Stimulated activated CD8-positive, alpha-beta memory T cell treated with anti-CD3 and anti-CD28 coated beads, Interleukin-2, amount 100 ng/mL, for 48 hours (primary cell): ENCODE measurements at places on chromosomes 11 and 22.

GRCh38 chr11:106047631-106048030 is 25.6 kb upstream of the MSANTD4 start:
- no peak for DNase-seq

DNA sequence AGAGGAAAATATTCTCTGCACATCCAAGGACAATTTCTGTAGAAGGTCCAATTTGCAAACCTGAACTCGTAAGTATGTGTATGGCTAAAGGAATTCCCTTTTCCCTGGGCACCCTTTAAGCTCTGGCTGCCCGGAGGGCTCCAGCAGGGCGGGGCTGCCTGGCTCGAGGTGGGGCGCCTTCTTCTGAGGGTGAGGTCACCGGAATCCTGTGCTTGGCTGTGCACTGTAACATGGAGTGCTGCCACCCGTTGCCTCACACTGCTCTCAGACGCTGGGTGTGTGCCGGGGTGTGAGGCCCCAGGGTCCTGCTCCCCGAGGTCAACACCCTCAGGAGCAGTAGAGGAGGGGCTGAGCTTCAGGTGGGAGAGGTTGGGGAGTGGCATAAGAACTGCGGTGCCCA is 61.5 kb downstream of the SYN3 start:
- DNase-seq = no peak

DNA sequence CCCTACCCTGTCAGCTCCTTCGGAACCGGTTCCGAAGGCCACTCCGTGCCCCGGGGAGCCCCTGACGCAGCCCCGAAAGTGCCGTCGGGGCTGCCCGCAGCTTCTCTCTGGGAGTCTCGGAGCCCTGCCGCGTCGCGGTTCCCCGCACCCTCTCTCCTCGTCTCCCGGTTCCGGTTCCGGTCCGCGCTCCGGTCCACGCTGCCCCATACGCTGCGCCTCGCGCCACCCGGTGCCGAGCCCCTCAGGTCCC is 618 bp downstream of the MTA2 start:
- peak; percentile 27 for DNase-seq

DNA sequence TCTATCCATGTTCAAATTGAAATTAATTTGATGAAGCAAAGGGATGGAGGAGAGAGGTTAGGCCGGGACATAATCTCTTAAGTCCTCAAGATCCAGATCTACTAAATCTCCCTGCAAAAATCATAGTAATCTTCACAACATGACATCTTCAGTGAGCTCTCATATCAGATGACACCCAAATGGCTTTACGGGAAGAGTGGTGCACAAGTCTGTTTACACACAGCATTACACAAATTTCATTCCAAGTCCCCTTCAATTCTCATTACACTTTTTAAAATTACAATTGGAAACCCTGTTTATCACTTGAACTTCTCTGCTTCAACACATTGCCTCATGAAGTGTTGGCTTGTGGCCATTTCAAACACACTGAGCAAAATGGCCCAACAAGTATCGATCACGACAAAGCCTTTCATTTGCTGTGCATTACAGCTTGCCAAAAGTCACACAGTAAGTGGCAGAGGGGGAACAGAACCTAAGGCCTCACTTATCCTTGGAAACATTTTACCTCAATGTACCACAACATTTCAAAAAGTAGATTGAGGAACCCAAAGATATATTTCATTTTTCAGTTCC is 17.9 kb upstream of the TPH1 start:
- no peak for DNase-seq

DNA sequence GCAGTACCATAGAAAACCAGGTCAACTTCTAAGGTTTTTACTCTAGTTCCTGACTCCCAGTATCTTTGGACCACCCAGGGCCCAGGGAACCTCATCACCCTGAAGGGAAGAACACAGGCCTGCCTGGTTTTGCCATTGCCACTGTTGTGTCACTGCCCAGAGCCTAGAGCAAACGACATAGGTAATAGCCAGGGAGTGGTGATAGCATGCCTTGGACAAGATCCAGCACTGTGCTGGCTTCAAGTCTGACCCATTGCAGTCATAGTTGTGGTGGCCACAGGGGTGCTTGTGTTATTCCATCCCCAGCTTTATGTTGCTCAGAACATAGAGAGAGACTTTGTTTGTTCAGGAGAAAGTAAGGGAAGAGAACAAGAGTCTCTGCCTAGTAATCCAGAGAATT is 2310.2 kb downstream of the LRRC4C start:
- DNase-seq = no peak

DNA sequence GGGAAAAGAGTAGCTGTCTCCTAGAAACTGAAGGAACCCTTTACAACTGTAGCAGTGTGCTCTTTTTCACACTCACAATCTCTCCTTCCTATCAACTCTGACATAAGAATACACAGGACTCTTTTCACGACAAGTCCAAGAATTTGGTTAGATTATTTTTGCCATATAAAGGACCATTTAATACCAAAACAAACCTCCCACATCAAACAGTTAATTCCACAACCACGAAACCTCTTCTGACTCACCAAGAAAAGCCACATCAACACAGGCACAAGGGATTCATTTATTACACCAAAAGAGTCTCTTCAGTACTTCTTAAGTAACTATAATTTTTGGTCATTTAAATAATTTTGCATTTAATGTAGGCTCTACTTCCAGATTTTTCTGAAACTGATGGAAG is 222.6 kb upstream of the PITPNB start:
- no peak for DNase-seq

GRCh38 chr11:117815262-117815803 is 9.2 kb downstream of the FXYD2 start:
- DNase-seq = peak; percentile 50

- no peak for DNase-seq
Measured at GRCh38 chr22:24225951-24226350, 18.9 kb downstream of the GGT5 start.

DNA sequence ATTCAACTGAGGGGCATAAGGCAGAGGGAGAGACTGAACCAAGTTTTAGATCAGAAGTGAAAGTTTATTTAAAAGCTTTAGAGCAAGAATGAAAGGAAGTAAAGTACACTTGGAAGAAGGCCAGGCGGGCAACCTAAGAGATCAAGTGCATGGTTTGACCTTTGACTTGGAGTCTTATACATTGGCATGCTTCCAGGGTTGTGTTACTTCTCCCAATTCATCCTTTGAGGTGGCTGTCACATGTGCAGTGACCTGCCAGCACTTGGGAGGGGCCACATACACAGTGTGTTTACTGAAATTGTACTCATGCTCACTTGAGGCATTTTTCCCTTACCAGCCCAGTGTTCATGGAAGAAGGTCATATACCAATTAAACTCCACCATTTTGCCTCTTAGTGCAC is 30.4 kb downstream of the CYP2R1 start:
- no peak for DNase-seq

- DNase-seq = no peak
Measured at GRCh38 chr11:134657631-134658030, 245.6 kb upstream of the B3GAT1 start.

DNA sequence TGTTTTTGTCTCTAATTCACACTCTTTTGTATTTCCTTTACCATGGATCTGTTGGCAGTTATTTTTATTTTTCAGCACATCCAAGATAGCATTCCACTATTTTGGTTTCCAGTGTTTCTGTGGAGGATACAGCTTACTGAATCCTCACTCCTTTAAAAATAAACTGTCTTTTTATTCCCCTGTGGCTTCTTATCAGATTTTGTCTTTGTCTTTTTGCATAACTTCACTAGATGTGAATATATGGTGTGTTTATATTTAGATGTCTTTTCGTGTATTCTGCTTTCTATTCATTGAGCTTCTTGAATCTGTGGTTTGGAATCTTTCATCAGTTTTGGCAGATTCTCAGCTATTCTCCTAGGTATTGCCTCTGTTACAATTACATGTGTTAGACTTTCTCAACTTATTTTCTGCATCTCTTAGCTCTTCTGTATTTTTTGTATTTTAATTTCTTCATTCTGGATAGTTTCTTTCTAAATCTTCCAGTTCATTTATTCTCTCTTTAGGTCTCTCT is 7.4 kb upstream of the ATXN10 start:
- no peak for DNase-seq

GRCh38 chr11:116866804-116867455 is 29.5 kb upstream of the APOA1 start:
- no peak for DNase-seq

DNA sequence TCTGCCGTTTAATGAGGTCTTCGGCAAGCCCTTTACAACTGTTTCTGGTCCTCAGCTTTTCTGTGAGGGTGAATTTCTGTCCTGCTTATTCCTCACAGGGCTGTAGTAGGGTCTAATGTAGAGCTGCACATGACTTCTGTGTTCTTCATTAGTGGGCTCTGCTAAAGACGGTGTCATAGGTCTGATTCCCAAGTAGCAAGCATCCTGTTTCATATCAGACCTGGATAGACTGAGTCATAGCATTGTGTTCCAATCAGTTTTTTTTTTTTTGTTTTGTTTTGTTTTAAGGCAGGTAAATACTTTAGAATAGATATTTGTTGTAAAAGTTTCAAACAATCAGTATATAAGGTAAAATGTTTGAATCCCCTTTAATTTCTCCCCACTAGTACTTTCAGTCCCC is 35.4 kb downstream of the BIRC2 start:
- DNase-seq = no peak

- no peak for DNase-seq
Measured at GRCh38 chr22:28967969-28968368, 84.6 kb downstream of the ZNRF3 start.

GRCh38 chr11:129365816-129366215 is 9.8 kb upstream of the BARX2 start:
- DNase-seq = no peak

- DNase-seq = no peak
Measured at GRCh38 chr11:68064926-68065325, 26.1 kb downstream of the TCIRG1 start.

DNA sequence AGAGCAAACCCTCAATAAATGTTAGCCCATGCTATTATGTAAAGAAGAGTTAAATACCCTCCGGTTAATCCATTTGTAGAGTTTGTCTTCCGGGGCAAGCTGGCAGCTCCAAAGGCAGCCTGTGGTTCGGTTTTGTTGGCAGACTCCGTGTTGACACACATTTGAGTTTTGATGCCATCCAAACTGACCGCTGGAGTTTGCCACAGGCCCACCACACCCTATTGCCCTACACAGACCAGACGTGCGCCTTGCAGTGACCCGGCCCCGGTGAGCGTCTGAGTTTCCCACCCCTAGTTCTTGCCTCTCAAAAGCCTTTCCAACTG is 25.1 kb downstream of the ELFN2 start:
- no peak for DNase-seq

DNA sequence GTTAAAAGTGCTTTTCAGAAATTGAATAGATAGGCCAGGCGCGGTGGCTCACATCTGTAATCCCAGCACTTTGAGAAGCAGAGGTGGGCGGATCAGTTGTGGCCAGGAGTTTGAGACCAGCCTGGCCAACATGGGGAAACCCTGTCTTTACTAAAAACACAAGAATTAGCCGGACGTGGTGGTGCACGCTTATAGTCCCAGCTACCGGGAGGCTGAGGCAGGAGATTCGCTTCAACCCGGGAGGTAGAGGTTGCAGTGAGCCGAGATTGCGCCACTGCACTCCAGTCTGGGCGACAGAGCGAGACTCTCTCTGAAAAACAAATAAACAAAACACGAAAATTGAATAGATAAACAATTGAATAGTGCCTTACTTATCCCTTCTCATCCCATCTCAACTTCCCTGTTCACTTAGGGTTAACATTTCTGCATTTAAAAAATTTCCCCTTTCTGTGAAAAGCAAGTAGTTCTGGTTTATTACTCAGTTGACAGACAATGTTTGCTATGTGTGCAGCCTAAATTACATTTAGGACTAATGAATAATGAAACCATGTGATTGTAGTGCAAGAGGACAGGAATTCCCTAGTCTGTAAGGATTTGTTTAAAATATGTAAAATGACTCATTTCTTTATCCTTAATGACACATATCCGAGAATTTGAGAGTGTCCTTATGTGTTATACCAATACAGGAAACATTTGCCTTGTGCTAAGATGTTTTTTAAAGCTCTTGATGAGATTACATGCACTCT is 6.0 kb downstream of the RNF169 start:
- DNase-seq = no peak

GRCh38 chr11:72738199-72739141 is 13.7 kb downstream of the ARAP1 start:
- no peak for DNase-seq

GRCh38 chr11:47354913-47355282 is 2.4 kb upstream of the MYBPC3 start:
- no peak for DNase-seq

DNA sequence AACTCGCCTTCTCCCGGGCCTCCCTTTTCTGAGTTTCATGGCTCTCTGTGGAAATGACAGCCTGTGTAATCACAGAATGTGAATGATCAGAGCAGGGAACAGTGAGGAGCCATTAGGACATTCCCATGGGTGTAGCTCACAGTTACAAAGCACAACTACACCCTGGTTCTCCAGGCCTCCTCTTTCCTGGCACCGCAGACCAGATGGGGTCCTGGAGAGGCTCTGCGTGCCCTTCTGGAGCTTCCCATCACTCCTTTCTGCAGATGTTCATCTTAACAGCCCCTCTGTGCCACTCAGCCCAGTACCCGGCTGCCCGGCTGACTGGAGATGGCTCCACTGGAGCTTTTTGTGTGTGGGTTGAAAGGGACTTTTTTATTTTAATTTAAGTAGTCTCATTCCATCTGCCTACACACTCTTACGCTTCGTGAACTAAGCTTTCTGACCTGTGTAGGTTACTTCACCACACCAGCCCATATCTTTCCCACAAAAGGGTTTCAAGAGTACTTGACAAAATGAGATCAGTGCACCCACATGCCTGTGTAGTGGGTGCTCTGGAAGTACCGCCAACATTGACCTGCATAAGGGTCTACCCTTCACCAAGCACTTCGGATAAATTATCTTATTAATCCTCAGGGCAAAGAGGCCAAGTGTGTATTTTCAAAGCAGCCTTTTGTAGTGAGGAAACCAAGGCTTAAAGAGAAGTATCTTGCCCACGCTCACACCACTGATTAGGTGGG is 29.8 kb downstream of the SREBF2 start:
- DNase-seq = peak; percentile 49

DNA sequence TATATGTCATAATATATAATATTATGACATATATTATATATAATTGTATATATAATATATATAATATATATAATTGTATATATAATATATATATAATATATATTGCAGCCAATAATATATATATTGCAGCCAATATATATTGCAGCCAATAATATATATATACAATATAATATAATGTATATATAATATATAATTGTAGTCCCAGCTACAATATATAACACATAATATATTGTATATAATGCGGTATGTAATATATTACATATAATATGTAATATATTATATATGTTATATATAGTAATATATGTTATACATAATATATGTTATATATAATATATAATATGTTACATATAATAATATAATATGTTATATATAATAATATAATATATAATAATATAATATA is 5.8 kb upstream of the CELF1 start:
- no peak for DNase-seq
